GM12878 (cell line): ENCODE measurements at places on chromosomes 16 and 17.

DNA sequence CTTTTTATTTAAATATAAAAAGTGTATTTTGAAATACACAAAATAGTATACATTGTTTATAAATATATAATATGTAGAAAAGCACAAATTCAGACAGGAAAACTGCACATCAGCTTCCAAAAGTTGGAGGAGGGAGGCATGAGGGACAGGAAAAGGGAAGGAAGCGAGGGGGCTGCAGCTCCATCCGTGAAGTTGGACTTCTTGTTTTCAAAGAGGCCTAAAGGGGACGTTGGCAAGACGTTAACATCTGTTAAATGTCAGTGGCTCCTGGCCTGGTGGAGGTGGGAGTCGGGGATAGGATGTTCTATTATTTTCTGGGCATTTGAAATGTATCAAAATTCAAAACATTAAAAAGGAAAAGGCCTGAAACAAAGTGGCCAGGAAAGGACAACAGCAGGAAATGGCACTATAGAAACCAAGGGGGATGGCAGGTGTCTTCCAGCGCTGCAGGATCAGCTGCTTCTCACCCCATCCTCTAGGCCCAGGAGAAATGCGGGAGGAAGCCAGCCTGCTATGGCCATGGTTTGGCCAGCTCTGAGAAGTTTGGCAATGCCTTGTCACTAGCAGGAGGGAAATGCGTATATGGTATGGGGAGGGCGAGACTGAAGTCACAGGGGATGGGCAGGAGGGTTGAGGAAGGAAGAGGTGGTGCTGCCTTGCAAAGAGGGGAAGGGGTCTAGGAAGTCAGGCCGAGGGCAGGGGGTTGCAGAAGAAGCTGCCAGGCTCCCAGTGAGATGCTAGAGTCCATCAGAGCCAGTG, 6.4 kb downstream of the CMTM2 start:
- DNase-seq: no peak

DNA sequence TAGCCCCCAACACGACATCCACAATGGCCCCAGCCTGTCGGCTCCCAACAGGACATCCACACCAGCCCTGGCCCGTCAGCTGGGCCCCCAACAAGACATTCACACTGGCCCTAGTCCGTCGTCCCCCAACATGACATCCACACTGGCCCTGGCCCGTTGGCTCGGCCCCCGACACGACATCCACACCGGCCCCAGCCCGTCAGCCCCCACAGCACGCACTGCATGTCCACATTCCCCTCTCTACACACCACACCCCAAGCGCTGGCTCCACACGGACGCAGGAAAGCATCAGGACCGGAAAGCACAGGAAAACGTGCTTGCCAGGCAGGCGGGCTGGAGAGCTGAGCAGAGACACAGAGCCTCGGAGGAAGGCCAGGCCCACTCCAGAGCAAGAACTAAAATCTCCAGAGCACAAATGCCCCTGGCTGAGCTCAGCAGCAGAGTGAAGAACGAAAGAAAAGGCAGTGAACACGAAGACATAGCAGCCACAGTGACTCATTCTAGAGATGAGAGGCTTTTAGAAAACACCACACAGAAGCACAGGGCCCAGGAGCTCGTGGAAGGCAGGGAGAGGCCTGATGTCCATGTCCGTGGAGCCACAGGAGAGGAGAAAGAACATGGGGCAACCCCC, 50.6 kb downstream of the LMF1 start:
- no peak for DNase-seq

DNA sequence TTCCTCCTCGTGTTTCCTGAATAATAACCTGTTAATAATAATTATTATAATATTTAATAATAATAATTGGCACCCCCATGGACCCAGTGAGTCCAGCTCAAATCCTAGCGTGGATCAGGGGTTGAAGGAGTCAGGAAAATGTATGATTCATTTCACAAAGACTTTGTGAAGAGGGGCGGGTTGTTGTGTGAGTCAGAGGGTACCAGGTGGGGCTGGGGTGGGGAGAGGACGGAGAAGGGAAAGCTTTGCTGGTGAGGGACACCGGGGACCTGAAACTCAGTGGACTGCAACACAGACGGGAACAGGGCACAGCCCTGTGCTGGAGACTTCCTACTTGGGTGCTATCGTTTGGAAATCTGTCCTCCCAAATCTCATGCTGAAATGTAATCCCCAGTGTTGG, 3.1 kb upstream of the ADORA2B start:
- no peak for DNase-seq

GRCh38 chr17:19431691-19432090, 20.7 kb downstream of the RNF112 start:
- DNase-seq: no peak

- DNase-seq: no peak
Observed at GRCh38 chr17:43616852-43617251, 44.9 kb downstream of the MEOX1 start.

DNA sequence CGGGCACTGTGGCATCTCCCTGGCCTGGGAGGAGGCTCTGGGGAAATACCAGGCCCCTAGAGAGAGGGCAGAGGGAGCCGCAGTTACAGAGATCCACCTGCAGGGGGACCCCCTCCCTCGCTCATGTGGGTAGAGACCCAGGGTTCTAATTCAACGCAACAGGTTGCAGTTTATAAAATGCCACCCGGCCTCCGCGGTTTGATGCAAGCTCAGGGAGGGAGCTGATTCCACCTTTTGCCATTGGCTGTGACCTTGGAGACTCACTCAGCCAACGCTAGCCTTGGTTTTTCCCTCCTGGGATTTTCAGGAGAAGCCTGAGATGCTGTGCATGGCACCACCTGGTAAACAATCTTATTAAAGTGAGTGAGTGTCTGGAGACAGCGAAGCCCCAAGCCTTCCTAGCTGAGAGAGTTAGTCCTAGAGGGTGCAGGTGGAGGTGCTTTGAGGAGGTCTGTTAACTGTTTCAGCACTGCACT, 12.1 kb downstream of the TTLL6 start:
- DNase-seq: no peak

DNA sequence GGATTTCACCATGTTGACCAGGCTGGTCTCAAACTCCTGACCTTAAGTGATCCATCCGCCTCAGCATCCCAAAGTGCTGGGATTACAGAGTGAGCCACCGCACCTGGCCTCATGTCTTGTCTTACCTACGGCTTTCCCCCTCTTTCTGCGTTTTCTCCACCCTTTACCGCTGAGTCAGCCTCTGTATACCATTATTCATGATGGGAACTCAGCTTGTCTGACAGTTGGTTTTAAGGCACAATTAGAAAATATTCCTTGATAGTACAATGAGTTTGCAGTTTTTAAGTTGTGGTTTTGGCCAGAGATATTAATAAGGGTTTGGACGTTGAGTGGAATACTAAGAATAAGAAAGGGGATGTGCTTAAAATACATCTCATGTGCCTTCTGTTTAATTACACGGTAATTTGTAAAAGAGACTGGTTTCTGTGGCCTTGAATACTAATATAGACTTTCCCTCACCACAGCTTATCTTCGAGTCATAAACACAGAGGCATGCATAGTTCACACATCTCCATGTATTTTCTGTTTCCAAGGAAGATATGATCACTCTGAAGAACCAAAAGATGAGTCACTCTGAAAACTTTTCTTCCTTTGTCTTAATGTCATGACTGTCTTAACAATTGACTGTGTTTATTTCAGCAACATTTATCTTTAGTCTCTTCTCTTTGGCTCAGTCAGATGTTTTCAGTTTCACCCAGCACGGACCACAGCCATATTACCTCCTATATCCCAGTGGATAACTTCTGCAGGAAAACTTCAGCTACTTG, 54.4 kb downstream of the PITPNC1 start:
- DNase-seq: no peak

GRCh38 chr16:1991135-1991551, 1.4 kb downstream of the SYNGR3 start:
- DNase-seq: peak; percentile 71

GRCh38 chr17:64269687-64270649, 6.9 kb upstream of the TEX2 start:
- no peak for DNase-seq

GRCh38 chr16:89274561-89275283, 57.2 kb downstream of the ZNF778 start:
- no peak for DNase-seq
